ENCODE measurements at places on chromosomes 4 and X.

GRCh38 chr4:37535872-37536271 is 150.3 kb downstream of the RELL1 start:
- no peak for DNase-seq

DNA sequence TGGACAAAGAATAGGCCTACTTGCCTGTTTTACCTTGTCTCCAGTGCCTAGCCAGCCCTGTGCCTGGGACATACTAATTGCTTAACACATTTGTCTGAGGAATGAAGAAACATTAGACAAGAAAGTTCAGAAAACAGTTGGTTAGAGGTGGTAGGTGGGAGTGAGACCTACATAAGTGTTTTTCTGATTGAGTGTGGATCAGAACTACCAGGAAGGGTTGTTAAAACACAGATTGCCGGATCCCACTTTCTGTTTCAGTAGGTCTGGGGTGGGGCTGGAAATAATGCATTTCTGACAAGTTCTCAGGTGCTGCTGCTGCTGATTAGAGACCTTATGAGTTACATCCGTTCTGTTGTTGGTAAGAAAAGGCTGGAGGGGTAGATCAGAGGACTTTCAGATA is 5.7 kb upstream of the JADE1 start:
- DNase-seq = no peak

DNA sequence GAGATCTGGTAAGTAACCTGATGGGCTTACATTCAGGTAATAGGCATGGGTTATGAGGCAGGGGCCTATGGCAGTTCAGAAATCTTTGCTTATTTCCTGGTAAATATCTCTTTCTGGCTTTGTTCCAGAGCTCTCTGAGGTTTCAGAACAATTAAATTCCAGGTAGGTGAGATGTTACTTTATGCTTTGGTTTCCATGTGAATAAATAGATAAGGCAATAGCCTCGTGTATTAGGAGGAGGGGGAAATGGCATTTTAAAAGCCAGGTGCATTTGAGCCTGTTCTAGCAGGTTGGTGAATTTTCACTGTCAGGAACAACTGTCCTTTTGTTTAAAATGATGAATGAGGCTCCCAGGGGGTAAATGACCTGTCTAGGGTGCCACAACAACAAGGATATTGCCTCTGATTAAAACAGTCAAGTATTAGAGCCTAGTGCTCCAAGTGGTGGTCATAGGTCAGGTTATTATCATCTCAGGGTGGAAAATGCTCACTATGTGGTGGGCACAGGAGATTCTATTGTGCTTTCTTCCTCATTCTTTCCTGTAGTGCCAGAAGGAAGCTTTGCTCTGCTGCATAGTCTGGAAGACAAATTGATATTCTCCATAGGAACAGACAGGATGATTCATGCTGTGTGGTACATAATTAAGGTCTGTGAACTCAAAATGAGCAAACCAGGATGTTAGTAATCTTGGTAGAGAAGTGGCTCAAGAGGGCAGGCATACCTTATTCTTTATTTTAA is 296.2 kb downstream of the INPP4B start:
- no peak for DNase-seq

DNA sequence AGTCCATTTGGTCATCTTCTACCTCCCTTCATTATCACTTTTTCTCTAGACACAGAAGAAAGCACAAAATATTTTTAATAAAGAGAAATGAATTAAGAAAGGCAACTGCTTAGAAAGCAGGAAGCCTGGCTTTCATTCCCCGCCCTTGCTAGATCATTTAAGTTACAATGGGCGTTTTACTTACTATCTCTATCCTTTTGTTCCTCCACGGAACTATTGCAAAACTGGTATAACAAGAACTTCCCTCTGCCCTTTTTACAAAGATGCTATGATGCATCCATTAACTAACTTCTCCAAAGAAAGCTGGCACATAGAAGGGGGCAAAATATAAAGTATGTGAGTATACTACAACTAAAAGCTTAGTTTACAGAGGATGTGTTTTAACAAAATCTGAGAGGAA is 434.5 kb upstream of the FTHL17 start:
- DNase-seq = no peak

DNA sequence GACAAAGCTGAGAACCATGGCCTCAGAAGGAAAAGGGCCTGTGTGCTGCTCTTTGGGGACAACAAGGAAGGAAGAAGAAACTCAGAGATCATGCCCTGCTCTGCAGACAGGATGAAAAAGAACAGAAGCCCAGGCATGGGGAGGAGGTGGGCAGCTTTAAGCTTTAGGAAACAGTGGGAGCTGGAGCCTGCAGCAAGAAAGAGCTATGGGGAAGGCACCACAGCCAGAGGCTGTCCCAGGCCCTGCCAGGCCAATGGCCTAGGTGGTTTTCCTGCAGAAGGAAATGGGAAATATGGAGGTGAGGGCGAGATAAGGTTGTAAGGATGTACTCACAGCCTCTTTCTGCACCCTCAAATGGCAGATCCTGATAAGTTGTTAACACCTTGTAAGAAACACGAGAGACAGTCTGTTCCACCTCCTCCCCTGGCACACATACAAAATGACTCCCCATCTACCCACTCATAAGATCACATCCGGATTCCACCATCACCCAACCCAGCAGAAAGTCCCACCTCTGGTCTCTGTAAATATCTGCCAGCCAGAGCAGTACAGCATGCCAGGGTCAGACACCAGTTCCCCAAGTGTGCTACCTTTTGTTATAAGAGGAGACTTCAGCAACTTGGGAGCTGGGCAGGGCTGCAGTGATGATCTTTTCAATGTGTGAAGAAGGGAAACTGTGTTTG is 105.2 kb downstream of the RTL5 start:
- no peak for DNase-seq

DNA sequence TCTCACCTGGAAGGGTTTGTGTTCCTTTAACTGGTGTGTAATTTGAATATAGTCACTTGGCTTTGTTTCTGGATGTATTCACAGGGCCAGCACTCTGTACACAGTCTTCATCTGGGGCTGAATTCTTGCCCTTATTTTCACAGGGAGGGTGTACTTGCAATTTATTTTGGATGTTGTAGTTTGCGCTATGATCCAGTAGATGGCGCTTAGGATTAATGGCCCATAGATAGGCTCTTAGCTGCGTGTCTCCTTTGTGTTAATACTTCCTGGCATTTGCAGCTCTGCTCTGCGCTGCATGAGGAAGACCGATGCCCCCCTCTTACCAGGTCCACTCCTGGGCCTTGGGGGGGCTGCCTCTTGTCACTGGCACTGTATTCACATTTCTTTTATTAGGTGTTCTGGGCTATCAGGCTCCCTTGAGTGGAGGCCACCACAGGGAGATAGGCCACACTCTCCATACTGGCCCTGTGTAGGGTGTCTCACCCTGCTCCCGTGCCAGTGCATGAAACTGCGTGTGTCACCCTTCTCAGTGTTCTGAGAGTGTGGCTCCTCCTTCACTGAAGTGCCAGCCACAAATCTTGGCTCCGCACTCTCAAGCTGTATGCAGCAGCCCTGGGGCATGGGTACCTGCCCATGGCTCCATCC is 562.2 kb downstream of the ZIC3 start:
- DNase-seq = no peak

GRCh38 chrX:117327373-117327772 is 789.2 kb downstream of the KLHL13 start:
- DNase-seq = no peak

GRCh38 chr4:53313510-53313909 is 52.4 kb downstream of the SCFD2 start:
- no peak for DNase-seq

GRCh38 chr4:173538148-173538908 is 8.3 kb upstream of the HAND2 start:
- DNase-seq = no peak

DNA sequence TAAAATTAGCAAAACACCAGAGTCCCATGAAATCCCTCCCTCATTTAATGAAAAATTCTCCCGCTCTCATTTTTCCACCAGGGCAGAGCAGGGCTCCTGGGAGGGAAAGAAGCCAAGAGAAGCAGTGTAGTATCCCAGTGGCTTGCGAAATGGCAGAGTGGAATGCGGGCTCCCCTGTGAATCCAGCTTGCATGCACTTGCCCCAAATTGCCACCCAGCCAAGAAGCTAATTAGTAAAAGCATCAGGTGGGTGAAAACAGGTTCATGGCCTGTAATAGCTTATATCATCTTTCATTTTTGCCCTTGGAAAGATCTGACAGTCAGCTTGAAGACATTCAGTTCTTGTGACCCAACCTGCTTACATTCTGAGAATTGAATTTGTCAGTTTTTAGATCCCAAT is 10.1 kb downstream of the AMOT start:
- no peak for DNase-seq

- DNase-seq = no peak
Observed at GRCh38 chr4:106231931-106232330, 84.1 kb downstream of the TBCK start.

GRCh38 chr4:56744030-56744429 is 62.9 kb upstream of the HOPX start:
- DNase-seq = no peak

DNA sequence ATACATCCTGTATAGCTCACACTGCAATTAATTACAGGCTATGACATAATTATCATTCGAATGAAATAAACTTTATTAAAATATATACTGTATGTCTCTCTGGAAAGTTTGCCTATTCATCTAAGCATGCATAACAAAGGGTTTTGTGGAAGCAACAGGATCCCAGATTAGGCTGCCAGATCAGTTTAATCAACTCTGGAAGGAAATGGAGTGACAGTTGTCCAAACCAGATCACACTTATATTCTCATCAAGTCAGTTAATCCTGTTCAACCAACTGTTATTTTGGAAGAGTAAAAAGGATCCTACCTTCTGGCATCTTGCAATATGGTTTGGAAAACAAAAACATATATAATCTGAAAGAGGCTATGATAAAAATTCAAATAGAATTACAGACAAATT is 312.2 kb downstream of the FAT4 start:
- DNase-seq = no peak

GRCh38 chr4:57426779-57427395 is 316.7 kb upstream of the IGFBP7 start:
- DNase-seq = peak; percentile 8

DNA sequence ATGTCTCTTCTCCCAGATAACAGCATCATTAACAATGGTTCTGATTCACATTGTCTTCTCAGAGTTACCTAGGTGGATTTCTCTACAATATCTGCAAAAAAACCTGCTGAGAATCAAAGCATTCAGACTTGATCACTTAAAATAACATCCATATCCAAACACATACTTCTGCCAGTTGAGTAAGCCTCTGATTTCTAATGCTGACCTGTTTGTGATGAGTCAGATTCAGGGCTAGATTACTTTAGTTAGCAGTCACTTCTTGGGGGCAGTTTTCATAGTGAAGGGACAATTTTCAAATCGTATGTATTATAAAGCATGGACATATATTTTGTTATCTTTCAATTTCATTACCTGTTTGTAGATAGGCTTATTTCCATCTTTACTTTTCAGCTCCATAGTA is 35.5 kb downstream of the CCNI start:
- no peak for DNase-seq

All from NK-92 treated with Interleukin-12 subunit alpha and Interleukin-12 subunit beta, amount 100 ng/mL, for 24 hours (cell line).